ENCODE measurements at places on chromosomes 12 and 14.

- no peak for DNase-seq
Observed at GRCh38 chr12:70919176-70919575, 1.4 kb downstream of the PTPRR start.

DNA sequence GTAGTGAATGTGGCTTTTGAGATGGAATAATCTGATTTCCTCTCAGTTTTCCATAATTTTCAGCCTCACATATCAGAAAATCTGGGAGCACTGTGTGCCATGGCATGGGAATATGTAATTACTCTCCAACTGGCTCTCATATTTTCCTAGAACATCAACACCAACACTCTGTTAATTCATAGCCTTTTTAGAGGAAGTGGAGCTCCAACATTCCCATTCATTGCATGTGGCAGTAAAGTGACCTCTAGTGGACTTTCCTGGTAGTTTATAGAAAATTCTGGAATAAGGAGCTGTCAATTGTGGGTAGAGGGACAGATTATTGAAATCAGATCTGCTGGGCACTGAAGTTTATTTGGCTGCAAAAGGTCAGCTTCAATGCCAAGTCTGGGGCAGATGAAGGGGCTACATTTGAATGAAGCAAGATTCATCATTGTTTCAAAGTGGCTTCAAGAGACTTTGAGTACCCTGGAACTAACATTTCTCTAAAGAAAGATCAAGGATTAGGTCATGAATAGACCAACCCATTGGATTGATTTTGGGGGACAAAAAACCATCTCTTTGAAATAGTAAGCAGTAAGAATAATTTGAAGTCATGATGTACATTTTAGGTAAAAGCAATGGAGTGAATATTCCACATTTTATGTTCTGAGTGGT, 23.6 kb upstream of the USP44 start:
- peak; percentile 56 for DNase-seq

- no peak for DNase-seq
Observed at GRCh38 chr14:76708028-76708427, 53.2 kb upstream of the VASH1 start.

GRCh38 chr12:44889162-44889561, 13.0 kb upstream of the NELL2 start:
- DNase-seq = no peak

- DNase-seq = no peak
Observed at GRCh38 chr14:85459361-85460000, 70.5 kb upstream of the FLRT2 start.

DNA sequence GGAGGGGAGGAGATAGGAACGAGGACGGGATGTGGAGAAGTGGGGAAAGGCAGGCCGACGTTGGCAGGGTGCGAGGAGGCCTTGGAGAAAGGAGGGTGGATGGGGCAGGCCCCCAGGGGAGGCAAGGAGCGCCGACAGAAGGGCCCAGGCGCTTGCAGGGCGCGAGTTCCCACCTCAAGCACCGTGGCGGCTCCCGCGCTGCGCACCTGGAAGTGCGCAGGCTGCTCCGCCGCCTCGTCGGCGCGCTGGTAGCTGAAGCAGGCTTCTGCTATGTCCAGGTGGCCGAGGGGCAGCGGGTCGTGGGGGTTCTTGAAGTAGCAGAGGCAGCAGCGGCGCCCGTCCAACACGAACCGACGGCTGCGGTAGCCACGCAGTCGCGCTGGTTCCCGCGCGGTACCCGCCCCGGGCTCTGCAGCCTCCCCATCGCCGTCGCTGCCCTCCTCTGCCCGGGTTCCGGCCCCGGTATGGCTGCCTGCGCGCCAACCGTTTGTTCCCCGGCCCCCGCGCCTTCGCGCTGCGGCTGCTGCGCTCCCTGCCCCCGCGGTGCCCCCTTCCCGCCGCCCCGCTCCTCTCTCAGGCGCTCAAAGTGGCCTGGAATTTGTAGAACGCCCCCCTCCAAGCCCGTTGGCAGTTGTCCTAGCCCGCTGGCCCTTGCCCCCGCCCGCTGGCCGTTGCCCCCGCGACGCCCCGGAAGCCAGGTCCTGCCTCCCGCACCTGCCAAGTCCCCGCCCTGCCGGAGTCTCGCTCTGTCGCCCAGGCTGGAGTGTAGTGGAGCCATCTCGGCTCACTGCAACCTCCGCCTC, 1.1 kb upstream of the ACTR6 start:
- peak; percentile 66 for DNase-seq

DNA sequence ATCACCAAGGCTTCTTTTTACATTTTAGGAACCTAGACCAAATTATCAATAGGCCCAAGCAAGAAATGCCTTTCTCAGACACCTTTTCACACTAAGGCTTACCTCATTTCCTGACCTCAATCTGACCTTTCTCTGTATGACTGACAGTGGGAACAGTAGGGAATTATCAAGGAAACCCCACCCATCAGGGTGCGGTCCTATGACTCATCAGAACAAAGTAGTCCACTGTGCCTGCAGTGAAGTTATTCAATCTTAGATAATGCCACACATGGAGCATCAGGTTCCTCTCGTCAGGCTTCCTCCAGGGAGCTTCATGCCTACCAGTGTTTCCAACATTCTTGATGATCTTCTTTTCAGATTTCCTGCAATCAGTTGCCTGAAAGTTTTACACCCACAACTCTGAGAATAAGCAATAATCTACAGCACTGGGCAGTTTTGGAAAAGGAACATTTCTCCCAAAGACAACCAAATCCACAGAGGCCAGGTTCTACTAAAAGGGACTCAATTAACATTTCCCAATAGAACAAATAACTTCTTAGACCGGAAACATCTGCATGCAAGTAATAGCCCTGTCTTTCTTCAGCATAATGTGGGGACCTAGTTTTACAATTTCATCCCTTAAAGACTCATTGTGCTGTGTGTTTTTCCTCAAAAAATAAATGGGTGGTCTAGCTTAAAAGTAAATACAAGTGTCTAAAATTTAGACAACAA, 35.9 kb upstream of the TMTC2 start:
- peak; percentile 15 for DNase-seq

GRCh38 chr14:96713426-96713825, 83.8 kb upstream of the VRK1 start:
- no peak for DNase-seq

- peak; percentile 39 for DNase-seq
Observed at GRCh38 chr12:96241846-96242256, 47.7 kb downstream of the ELK3 start.

DNA sequence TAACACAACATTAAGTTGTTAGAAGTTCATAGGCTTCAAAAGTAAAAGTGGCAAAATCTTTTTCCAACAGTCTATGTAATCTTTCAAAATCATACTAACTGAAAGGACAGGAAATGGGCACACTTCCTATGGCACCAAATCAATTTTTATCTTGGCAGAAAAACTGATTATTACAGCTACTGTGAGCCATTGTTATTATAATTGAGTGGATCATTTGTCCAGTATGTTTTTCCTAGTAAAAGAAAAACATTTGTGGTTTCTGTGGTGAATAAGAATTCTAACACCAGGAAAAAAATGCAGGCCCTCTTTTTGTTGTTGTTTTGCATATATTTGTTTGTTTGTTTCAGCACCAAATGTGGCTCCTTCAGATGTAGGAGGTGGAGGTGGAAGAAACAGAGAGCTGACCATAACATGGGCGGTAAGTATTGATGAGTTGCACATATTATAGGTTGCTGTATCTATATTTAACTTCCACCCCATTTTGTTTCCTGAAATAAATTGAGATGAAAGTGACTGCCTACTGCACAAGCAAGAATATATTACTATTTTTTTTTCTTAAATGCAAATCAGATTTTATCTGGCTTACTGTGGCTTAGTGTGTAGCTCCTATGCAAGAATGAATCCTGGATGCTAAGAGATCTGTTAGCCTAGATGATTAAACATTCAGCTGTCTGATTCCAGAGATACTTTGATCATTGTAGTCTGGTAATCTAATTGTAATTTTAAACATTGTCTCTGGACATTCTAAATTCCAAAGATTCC, 174.1 kb upstream of the PDZRN4 start:
- no peak for DNase-seq
